Stimulated activated naive CD8-positive, alpha-beta T cell treated with anti-CD3 and anti-CD28 coated beads, Interleukin-15, Interleukin-2, amounts not matched to agents 100 U/mL and 50 U/mL, for 24 hours (primary cell): ENCODE measurements at places on chromosomes 6 and 20.
A peak's percentile ranks its signal among the peaks of the same experiment; 100 is the strongest.

DNA sequence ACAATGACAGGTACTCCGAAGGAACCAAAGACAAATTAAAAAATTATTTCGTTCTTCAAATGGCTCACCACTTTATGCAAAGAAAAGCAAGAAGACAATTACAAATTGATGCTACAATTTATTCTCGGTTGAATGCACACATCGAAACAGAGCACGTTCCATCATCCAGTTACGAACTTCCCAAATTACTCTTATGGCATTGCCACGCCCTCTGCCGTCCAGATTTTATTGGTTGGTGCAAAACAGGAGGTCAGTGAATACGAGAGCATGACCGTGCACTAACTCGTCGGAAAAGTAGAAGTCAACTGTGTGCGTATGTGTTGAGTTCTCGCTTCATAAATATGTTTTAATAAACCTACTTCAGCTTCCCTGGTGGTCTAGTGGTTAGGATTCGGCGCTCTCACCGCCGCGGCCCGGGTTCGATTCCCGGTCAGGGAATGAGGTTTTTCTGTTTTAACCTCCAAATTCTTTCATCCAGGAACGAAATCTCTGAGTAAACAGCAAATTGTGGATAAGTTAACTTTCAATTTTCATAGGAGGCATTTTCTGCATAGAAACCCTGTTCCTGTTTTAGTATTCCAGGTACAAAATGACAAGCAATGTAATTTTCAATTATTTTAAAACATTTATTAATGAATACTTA, 23.2 kb downstream of the ZNF311 start:
- DNase-seq = peak; percentile 76

- peak; percentile 43 for DNase-seq
Observed at GRCh38 chr6:163170294-163170883, 244.1 kb upstream of the QKI start.

GRCh38 chr6:146388736-146389364, 154.8 kb upstream of the RAB32 start:
- no peak for DNase-seq

- DNase-seq = no peak
Observed at GRCh38 chr6:54053881-54054391, 57.3 kb upstream of the MLIP start.

GRCh38 chr6:121158438-121158837, 175.8 kb downstream of the TBC1D32 start:
- no peak for DNase-seq

DNA sequence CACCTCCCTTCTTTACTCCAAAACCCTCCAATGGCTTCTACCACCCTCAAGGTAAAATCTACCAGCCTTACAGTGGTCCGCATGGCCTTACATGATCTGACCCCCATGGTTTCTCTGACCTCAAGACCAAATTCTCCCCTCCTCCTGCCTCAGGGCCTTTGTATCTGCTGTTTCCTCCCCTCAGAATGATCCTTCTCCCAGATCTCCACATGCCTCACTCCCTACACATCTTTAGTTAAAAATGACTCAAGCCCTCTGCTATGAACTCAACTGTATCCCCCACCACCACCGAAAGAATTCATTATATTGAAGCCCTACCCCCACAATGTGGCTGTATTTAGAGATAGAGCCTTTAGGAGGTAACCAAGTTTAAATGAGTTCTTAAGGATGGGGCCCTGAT, 4.1 kb downstream of the SLC23A2 start:
- no peak for DNase-seq

DNA sequence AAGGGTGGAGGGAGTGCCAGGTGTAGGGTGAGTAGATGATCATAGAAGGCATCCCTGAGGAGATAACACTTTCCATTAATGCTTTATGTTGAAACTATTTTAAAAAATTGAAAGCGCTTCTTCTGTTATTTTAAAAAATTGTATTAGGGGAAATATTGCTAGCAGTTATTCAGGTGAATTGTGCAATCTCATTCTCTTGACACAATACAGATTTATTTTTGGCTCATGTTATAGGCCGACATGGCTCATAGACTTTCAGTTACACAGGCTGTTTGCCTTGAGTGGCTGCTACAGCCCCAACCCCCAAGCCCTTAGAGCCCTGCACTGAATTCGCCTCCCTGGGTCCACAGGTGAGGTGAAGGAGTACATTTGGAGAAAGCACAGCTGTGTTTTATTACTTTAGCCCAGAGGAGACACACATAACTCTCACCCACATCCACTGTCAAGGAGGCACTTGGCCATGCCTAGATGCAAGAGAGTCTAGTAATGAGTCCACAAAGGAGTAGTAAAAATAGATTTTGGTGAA, 228.2 kb downstream of the RFPL4B start:
- no peak for DNase-seq

DNA sequence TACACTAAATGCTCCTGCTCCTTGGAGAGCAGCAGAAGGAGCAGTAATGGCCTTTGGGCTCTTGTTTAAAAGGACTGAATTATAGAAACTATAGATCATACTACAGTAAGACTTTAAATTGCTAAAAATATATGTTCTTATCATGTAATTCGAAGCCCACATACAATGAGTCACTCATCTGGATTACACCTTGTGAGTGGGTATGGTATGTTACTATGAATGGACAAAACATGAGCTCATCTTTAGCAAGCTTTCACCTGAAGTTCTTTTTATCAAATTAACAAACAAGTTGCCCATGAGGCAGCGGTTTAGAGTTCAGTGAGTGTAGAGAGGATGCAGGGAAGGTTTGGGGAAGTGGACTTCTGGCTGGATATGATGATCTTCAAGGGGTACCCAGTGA, 114.4 kb upstream of the CCN2 start:
- DNase-seq = no peak
